ENCODE measurements at places on chromosomes 3 and 15. TPM values are rescaled to one million over a fixed set of nuclear protein-coding genes. Genes with fewer than 3 reads are reported as not detected.

- peak; percentile 17 for DNase-seq
Measured at GRCh38 chr3:44762170-44762677, 630 bp downstream of the KIF15 start.

Gene UROC1
- under 0.01 TPM for total RNA-seq

DNA sequence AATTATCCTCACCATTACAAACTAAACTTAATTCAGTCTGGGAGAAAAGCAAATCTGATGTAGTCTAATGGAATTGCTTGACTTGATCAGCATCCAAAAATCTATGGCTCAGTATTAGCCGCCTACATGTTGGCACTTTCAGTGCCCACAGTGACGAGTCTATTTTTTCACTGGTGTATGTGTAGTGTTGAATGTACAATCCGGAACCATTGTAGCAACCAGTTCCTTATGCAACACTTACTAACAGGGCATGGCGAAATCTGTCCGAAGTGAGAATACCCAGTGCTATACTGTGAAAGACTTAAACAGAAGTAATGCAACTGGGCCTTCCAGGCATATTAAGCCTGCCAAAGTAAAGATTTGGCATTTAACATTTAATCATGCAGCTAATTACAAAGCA, 18.6 kb downstream of the LRRN1 start:
- no peak for DNase-seq

Gene FILIP1L
- 213 TPM for total RNA-seq

- no peak for DNase-seq
Measured at GRCh38 chr3:59940718-59941117, 890.9 kb upstream of the CFAP20DC start.

DNA sequence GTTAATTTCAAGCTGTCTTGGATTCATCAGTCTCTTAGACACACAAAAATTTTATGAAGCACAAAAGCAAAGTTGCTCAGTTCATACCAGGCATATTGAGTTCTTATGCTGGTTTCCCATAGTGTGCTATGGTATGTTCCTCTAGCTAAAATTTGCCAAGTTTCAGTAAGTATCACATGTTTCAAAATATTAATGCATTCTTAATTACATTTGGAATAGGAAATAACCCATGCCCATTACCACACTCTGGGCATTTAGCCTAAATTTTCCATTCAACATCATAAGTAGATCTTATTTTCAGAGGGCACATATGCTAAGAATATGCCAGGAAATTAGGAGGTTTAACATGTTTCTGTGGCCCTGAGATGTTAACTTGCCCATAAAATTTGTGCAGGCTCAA, 289.9 kb downstream of the SHOX2 start:
- DNase-seq, result no peak

Gene ATP10A
- 4.2 TPM for total RNA-seq

- DNase-seq, result no peak
Measured at GRCh38 chr3:31976302-31976701, 4.8 kb downstream of the OSBPL10 start.

DNA sequence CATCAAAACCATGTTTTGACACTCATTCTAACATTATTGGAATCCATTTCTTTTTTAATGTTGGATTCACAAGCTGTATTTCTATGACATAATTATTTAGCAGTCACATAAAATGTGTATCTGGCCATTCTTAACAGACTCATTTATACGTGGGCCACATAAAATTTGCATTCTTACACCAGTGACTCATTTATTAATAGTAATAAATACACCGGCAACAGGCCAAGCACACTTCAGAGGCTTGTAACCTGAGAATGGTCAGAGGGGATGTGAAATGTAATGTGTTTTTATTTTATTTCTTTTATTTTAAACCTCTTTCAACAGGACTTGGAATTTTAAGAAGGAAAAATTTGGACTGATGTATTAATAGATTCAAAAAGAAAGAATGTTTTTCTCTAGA, 384.9 kb upstream of the RARB start:
- DNase-seq, result peak; percentile 47

Gene GOLGA8M
- total RNA-seq, result 1.3 TPM

Gene C3orf20
- not detected for total RNA-seq

GRCh38 chr3:119322021-119322834, 28.0 kb downstream of the ARHGAP31 start:
- DNase-seq, result no peak

GRCh38 chr3:16060945-16061344, 113.5 kb upstream of the GALNT15 start:
- DNase-seq, result peak; percentile 81

Data from fibroblast of villous mesenchyme (primary cell).